ENCODE measurements at places on chromosomes 7 and 10.

GRCh38 chr7:107118109-107118900 lies 50.5 kb upstream of the HBP1 start:
- DNase-seq = no peak

- no peak for DNase-seq
These were observed 43.6 kb downstream of the GUSB start for GRCh38 chr7:65938336-65938895.

DNA sequence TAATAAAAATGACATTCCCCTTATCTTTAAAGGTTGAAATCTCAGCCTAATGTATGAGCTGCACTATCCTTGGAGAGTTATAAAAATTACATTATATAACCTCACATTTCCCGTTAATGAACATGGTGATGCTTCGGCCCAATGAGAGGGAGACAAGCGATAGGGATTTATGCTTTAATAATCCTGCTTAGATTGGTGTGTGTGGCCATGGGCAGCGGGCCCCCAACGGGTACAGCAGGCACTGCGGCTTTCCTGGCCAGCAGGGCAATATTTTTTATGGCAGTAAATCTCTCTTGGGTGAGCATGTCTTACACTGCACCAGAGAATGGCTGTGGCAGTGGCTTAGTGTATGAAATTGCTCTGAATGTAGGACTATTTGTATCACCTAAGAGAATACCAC lies 246.3 kb downstream of the GFRA1 start:
- no peak for DNase-seq

GRCh38 chr7:129218514-129219062 lies 6.2 kb upstream of the AHCYL2 start:
- DNase-seq = no peak

- no peak for DNase-seq
These were observed 1.4 kb upstream of the NKX1-2 start for GRCh38 chr10:124451276-124451675.

- DNase-seq = no peak
These were observed 66.1 kb downstream of the KCNMA1 start for GRCh38 chr10:77571490-77571889.

DNA sequence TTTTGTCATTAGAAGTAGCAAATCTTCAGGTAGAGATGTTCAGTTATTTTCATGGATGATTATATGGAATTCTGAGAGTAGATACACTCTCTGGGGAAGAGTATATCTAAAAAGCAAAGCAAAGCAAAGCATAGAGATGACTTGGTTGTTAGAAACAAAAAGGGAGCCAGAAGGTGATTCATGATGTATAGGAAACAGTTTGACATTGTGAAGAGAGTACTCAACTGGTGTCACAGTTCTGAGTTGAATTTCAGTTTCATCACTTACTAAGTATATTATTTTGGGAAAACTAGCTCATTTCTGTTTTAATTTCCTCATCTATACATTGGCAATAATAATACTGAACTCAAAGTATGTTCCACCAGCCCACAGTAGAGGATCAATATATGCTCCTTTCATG lies 86.8 kb downstream of the SEMA3C start:
- no peak for DNase-seq

- no peak for DNase-seq
These were observed 172.0 kb downstream of the BAMBI start for GRCh38 chr10:28849309-28849708.

DNA sequence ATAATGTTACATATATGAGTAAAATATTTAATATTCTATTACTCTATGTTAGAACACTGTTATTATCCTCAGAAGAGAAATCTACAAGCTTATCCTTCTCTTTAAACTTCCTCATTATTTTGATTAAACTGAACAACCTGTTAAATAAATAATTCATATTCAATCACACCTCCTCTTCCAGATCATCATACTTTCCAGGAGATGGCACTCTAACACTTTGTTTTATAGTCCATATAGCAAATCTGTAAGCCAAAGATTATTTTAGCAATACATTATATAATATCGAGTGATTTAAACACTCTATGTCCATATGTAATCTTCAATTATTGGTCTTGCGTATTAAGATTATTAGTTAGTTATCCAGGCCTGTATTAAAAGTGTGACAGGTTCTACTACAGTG lies 694.1 kb downstream of the ANKRD7 start:
- DNase-seq = no peak

DNA sequence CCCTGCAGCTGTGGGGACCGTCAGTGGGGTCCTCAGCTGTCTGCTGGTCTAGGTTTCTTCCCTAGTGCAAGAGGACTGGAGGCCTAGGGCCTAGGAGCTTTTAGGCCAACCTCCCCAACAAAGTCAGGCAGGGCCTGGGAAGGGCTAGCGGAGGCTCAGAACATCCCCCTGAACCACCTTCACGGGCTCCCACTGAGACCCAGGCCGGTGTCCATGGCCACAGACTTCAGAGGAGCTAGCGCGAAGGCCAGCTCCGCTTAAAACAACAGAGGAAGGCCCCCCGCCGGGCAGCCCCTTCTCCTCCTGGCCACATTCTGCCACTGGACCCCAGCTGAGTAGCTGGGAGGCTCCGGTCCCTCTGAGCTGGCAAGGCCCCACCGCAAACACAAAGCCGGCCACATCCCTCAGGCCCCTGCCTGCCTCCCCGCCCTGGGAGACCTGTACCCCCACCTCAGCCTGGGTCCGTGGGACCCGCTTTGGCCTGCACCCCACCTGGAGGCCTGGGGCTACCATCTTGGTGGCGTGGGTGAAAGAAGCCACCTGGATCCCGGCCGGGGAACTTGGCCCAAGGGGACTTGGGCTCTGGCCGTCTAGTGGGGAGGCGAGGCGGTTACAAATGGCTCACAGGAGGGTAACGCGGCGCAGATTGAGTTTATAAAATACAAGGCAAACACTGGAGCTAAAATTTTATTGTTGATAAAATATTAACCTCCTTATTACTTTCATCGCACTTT lies 5.4 kb upstream of the UNCX start:
- DNase-seq = no peak

DNA sequence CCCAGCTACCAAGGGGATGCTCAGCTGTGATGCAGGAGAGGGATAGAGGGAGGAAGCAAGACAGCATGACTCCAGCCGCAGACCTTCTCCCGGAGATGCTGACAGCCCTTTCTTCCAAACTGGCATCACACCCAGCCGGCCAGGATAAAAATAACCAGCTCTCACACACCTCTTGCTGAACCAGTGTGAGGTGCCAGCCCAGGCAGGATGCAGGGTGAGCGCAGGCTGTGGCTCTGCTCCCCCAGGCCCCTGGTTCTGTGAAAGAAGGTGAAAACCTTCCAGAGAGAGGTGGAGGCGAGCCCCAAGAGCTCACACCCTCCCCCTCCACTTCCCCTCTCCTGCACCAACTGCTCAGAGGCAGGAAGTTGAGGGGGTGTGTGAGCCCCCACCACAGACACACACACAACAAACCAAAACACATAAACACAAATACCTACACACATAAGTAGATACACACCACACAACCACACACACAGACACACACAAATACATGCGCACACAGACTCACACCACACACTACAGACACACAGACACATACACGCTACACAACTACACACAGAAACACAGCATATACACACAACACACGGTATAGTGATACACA lies 4.0 kb downstream of the GPR15LG start:
- no peak for DNase-seq

DNA sequence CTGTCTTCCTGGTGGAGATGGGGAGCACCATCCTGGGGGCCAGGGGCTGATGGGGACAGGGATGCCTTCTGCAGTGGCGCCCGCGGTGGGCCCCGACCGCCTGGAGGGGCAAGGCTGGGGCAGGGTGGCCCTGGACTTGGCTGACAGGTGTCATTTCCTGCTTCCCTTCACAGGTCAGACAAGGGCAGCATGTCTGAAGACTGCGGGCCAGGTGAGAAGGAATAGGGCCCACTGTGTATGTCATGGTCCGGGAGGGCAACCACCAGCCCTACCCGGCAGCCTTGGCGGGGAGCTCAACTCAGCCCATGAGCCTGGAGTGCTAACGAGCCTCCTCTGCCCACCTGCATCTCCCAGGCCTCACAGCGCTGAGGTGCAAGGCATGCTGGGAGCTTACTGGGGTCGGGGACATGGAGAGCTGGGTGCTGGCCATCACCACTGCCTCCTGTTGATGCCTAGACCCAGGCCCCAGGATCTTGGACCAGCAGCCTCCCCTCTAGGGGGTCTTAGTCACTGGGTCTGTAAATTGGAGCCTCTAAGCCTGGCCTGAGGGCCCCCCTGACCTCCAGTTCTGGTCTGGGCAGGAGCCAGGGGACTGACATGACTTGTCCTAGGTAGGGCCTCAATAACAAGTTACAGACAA lies 28.0 kb upstream of the SRRM3 start:
- no peak for DNase-seq

DNA sequence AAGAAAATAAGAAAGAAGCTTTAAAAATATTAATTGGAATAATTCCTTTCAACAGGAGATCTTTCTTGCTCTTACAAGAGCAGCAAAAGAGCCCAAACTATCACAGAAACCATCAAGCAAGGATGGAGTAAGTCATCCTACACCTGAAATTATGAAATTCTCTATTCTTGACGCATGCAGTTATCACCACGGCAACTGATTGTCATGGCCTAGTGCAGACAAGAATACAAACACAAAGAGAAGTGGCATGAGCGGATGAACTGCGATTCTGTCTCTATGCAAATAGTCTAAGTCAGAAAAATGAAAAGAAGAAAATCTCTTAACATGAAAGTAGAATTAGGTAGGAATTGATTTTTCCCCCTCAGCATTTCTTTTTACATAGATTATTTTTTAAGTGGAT lies 54.8 kb upstream of the SLC35B4 start:
- DNase-seq = no peak

DNA sequence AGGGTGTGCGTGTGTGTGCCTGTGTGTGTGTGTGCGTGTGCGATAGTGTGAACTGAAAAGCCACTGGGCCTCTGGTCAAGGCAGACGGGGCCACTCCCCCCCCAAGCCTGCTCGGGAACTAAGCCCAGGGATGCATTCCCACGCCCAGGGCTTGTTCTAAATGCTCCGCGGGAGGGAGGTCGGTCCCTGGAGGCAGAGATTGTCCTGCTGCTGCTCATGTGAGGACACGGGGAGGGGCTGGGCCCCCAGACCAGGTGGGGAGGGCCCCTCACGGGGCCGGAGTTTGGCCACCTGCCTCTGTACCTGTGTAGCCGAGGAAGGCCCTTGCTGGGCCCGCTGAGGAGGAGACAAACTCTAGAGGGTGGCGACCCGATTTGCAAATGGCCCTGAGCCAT lies 93.9 kb downstream of the PDGFA start:
- DNase-seq = no peak

- no peak for DNase-seq
These were observed 195.4 kb downstream of the COBL start for GRCh38 chr7:51121036-51121790.

DNA sequence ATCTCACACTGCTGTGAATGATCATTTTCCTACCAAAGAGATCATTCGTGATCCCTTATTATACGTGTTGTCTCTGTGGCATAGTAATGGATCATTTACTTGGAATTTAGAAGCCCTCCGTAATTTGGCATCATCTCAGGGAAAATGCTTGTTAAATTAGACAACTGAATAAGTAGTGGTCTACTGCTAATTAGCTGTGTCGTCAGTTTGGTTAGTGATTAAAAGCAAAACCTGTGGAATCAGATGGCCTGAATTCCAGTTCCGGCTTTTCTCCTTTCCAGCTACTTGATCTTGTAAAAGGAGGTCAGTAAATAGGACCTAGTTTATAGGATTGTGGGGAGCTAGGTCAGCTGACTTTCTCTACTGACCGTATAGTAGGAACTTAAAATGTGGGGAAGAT lies 65.6 kb downstream of the RBM33 start:
- no peak for DNase-seq

DNA sequence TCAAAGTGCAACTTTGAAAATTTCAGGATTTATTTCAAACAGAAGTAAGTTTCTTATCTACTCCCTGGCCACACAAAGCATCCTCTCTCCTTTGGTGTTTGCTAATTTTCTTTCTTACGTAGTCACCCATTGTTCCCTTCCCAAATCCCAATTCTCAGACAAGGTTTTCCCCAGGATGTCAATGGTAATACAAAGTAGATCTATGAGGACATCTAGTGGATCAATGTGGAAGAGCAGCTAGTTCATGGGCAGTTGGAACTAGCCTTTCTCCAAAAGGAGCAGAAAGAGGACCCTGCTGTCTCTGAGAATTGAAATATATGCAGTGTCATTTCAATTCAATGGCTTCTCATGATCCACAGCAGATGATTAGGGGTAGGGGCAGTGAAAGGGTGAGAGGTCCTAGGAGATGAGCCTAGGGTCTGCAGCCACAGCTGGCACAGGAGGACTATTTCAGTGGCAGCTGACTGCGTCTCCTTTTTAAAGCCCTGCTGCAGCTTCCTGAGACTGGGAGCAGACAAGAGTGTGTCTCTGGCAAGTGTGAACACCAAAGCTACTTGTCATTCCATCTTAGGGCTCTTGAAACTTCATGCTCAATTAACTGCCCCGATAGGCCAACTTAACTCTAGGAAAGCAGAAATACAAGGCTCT lies 632.6 kb downstream of the KCNMA1 start:
- DNase-seq = no peak

DNA sequence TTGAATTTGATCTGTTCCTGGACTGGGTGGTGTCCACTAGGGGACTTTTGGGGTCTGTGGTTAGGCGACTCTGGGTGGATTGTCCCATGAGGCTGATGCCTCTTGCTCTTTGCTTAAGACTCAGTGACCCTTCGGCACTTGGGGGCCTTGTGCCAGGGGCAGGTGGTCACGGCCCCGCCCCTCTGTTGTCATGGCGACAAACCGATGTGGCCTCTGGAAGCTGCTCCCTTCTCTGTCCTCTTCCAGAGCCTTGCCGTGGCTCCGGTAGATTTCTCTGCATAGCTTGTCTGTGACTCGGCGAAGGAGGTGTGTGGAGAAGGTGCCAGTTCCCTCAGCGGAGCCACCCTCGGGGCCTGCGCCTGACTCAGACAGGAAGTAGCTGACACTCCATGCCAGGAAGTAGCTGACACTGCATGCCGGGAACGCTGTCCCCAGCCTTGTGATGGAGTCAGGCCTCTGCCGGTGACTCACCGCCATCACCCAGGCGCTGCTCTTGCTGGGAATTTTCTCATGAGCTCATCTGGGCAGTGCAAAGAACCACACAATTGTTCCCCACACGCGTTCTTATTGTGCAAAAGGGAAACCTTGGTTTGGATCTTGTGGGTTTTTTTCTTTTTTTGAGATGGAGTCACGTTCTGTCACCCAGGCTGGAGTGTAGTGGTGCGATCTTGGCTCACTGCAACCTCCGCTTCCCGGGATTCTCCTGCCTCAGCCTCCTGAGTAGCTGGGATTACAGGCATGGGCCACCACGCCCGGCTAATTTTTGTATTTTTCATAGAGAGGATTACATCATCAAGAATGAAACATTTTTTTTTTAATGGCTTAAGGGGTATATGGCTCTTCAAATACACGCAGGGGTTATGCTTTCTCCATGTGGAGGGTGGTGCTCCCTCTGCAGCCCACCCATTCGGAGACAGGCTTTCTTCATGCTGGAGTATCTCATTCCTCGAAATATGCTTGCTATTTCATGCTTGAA lies 72.6 kb downstream of the PFKFB3 start:
- no peak for DNase-seq
